Kidney (tissue), 22 donors: ENCODE measurements at places on chromosomes 2 and 18. TPM values are rescaled to one million over a fixed set of nuclear protein-coding genes. Genes with fewer than 3 reads are reported as not detected.

- DNase-seq = no peak
Measured at GRCh38 chr2:26352892-26353291, 6.3 kb upstream of the ADGRF3 start.

DNA sequence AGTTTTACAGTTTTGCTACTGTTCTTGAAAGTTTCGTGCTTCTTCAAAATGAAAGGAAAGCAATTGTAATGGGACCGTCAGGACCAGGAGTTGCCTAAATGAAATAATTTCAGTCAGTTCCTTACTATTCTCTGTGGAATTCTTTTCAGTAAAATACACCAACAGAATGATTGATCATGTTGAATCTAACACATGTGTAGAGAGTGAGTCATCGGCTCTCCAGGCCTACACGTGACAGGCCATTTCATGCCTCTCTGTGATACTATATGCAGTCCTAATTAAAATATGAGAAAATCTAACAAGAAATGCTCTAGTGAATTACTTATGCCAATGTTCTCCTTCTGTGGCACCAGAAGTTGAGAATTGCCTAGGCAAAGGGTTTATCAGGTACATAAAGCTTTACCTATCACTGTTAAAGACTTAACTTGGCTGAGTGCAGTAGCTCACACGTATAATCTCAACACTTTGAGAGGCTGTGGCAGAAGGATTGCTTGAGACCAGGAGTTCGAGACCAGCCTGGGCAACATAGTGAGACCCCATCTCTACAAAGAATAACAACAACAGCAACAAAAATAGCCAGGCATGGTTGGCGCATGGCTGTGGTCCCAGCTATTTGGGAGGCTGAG, 199.4 kb downstream of the LRRTM1 start:
- no peak for DNase-seq

- DNase-seq = no peak
Measured at GRCh38 chr2:1839066-1839756, 94.9 kb upstream of the PXDN start.

GRCh38 chr2:179336782-179337534, 72.3 kb upstream of the SESTD1 start:
- no peak for DNase-seq

- DNase-seq = peak; percentile 58
Measured at GRCh38 chr18:59900222-59901128, 679 bp downstream of the PMAIP1 start.

GRCh38 chr18:12336887-12337286, 28.8 kb downstream of the TUBB6 start:
- no peak for DNase-seq

GRCh38 chr18:30639361-30639760, 403.2 kb downstream of the DSC3 start:
- DNase-seq = no peak

GRCh38 chr2:163345795-163346573, 389.8 kb downstream of the FIGN start:
- DNase-seq = peak; percentile 80

DNA sequence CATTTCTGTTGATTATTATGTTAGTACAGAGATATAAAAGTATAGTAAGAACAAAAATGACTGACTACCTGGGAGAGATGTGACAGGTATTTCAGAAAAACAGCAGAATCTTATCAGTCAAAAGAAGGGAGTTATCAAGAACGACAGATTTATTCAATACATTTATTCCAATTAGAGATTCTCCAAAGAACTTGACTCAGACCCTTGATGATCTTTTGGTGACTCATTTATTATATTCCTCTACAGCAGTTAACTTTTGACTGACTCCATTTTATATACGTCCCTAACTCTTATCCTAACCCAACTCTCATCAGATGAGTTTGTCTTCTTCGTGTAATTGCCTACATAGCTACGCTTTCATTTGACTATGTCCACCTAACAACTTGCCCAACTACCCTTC, 91.1 kb downstream of the C2orf74 start:
- DNase-seq = no peak

DNA sequence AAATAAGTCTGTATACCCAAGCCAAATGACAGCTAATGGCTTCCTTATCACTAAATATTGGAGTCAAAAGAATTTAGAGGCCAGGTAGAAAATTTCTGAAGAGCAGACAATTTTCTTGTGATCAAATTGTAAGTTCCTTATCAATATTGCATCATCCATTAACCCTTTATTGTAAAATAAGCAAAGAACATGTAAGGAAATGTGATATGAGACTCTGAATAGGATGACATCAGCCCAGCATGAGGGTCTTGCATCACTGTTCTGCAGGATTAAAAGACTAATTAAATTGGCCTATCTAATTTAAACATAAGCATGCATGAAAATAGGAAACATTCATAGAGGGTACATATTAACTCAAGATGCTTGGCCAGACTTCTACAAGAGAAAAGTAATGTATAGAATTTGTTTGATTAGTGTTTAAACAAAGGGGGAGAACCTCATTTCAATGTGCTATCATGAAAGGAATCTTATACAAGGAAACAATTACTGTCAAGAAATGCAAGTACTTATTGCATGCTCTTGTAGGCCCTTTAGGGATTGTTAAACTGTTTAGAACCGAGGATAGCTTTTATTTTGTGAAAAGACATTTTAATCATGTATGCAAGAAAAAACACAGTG, 302.9 kb downstream of the PRKCE start:
- DNase-seq = no peak

- DNase-seq = peak; percentile 90
Measured at GRCh38 chr18:3665780-3666525, 216.0 kb downstream of the TGIF1 start.

DNA sequence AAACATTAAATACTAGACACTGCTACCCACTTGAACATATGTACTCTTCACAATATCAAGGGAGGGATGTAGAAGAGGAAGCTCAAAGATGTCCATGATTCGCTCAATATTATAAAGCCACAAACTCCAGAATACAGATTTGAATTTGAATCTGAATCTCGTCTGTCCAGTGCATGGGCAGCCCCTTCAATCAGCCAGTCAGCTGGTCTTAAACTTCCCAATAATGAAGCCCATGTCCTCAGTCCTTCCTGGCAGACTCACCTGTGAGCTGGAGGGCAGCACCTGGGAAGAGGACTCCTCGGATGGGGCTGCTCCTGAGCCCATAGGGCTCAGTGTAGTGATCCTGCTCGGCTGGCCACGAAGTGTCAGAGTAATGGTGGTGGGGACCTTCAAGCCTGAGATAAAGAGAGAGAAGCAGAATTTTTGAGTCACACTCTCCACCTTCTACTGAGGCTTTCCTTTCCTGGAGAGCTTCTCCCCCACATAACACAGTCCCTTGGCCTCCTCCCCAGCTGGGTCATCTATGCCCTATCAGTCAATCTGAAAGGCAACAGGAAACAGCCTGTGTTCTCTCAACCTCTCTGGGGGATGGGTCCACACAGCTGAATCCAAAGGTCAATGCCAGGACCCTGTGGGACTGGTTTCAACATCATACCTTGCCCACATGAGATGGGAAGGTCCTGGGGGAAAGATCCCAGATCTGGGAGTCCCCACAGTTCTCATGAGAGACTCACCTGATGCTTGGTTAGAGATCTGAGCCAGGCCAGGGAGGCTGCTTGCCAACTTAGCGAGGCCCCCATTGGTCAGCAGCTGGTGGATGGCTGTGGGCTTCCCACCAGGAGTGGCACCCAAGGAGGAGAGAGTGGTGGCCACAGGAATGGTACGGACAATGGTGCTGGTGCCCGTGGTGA, 36.5 kb downstream of the KANSL3 start:
- DNase-seq = no peak

GRCh38 chr2:45850558-45850957, 199.1 kb downstream of the PRKCE start:
- no peak for DNase-seq

DNA sequence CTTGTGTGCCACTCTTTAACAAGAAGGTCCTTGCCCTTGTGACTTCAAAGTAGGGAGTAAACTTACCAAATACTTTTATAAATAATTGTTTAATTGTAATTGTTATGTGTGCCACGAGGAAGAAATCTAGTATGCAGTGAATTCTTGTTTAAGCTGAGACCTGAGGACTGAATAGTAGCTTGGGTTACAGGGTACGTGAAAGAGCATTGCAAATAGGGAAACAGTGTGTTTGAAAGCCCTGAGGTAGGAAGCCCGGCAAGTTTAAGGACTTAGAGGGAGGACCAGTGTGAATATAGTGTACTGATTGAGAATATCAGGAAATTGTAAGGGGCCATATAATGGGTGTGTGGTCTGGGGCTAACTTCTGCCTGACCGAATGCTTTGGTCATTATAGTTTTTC, 26.2 kb downstream of the PHLPP1 start:
- no peak for DNase-seq

- DNase-seq = no peak
Measured at GRCh38 chr2:15993666-15994065, 53.3 kb downstream of the MYCN start.

DNA sequence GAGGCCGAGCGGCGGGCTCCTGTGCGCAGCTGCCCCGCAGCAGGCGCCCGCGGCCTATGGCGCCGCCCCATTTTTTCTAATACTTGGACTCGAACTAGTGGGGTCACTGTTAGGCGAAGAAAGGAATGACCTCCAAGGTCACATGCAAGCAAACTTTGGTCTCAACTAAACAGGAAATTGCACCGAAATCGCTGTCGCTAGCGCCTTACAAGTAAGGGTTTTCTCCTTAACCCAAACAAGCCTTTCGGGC, 339 bp downstream of the ACAA2 start:
- DNase-seq = no peak

DNA sequence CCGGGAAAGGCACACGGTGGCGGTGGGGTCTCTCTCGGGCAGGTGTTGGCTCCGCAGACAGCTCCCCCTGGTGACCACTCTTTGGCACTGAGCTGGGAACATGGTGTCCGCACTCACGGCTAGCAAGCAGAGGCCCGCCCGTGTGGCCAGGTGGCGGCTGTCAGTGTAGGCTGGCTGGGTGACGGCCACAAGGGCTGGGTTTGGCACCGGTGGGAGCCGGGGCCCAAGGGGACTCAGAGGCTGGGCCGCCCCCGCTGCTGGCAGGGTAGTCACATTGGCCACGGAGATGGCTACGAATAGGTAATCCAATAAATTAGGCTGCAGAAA, 1071.7 kb downstream of the RPIA start:
- no peak for DNase-seq

GRCh38 chr2:178917555-178917954, 110.3 kb upstream of the TTN start:
- DNase-seq = no peak

GRCh38 chr18:14940735-14941134, 192.8 kb downstream of the ANKRD30B start:
- DNase-seq = no peak

GRCh38 chr2:181462033-181462432, 4.8 kb downstream of the ITGA4 start:
- DNase-seq = no peak

DNA sequence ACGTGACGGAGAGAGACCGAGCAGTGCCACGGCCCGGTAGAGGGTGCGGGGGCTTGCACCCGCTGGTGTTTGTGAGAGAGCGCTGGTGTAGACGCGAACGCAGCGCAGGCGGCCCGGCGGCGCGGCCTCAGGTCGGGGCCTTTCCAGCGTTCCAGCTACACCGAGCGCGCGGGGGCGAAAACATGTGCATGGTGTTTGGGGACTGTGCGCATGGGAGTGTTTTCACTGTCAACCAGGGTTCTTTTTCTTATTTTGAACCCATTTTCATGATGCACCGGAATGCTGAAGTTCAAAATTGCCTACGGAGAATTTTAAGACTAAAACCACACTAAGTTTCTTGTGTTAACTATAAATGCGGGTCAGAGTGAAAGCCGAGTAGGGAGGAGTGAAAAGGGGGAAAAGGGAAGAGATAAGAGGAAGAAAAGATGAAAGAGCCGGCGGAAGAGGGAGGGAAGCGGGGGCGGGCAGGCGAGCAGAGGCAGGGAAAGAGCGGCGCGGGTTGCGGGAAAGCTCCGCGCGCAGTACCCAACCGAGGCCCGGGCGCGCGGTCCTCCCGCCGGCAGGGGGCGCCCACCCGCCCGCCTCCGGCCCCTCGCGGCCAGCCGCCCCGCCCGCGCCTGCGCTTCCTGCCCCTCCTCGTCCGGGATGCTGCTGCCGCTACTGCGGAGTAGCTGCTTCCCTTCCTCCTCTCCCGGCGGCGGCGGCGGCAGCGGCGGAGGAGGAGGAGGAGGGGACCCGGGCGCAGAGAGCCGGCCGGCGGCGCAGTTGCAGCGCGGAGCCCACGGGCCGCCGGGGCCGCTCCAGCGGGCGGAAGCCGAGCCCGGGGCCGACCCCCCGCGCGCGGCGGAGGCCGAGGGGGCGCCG, at the start of gene RAB12:
Gene RAB12, plus strand, starts transcription at position 643 of the 864 bp plus-strand sequence. Its CDS starts 3 bp downstream, at position 646.
- peak; percentile 89 for DNase-seq

GRCh38 chr2:64591188-64591587, 62.5 kb downstream of the SERTAD2 start:
- no peak for DNase-seq

GRCh38 chr2:129778584-129778877, 200.9 kb upstream of the RAB6C start:
- DNase-seq = no peak

DNA sequence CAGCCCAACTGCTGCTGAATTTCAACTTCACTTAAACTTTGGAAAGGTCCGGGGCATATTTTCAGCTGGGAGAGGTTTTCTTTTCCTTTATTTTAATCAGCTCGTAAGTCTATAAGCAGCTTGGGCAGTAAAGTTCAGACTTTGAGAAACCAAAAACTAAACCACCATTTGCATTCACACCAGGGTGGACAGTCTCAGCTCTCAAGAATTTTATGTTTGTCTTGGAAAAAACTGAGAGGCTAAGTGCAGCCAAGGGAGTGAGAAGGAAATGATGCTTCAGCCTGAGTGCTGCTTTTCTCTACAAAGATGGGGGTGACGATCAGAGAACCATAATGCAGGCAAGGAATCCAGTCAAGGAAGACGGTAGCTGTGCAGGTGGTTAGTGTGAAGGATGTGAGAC, 30.2 kb downstream of the MCFD2 start:
- DNase-seq = no peak

DNA sequence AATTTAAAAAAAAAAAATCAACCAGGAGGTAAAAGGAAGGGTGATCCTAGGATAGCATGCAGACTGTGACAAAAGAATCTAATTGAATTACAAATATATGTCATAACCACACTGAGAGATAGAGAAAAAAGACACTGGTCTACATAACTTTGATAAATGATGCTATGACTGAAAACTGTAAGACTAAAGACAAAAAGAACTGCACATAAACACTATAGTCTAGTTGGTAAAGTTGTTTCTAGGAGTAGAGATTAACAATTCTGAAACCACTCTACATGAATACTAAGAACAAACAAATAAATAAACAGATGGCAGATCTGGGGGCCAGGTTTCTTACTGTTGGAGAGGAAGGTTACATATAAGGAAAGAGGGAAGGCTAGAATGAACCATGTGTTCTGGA, 14.6 kb upstream of the CHAC2 start:
- DNase-seq = no peak

GRCh38 chr2:71613953-71614925, 160.9 kb downstream of the DYSF start:
- DNase-seq = peak; percentile 3

- no peak for DNase-seq
Measured at GRCh38 chr2:191572319-191572718, 105.6 kb upstream of the NABP1 start.

The RBM45 gene
- polyA plus RNA-seq = 10.1 TPM

The DLGAP1 gene
- 1.2 TPM for polyA plus RNA-seq

The CCDC74B gene
- polyA plus RNA-seq = 6.4 TPM

The EGR4 gene
- polyA plus RNA-seq = not detected

The SLC4A5 gene
- polyA plus RNA-seq = 1.1 TPM

The RTP5 gene
- not detected for polyA plus RNA-seq

The CRACDL gene
- polyA plus RNA-seq = 4.3 TPM

The C2orf78 gene
- polyA plus RNA-seq = not detected

The LHCGR gene
- polyA plus RNA-seq = not detected

The NAT8 gene
- polyA plus RNA-seq = 1,820 TPM
